ENCODE measurements at places on chromosomes 4 and X.
A peak's percentile ranks its signal among the peaks of the same experiment; 100 is the strongest.

GRCh38 chr4:5238173-5238572 is 186.9 kb downstream of the STK32B start:
- no peak overlapping the region for H3K27ac ChIP-seq
- H3K27me3 ChIP-seq = no peaks in the 10 kb centered on the region
- no peak overlapping the region for H3K4me3 ChIP-seq
- no peaks in the 10 kb centered on the region for H3K36me3 ChIP-seq
- no peak for DNase-seq
- H3K4me1 ChIP-seq = no peaks in the 10 kb centered on the region

- no peak for DNase-seq
- peaks cover 69% of the 10 kb centered on the region for H3K36me3 ChIP-seq
- peaks cover 10% of the 10 kb centered on the region for H3K4me1 ChIP-seq
- no peaks in the 10 kb centered on the region for H3K27me3 ChIP-seq
- no peak overlapping the region for H3K4me3 ChIP-seq
Measured at GRCh38 chr4:6580353-6580752, 5.4 kb downstream of the MAN2B2 start.

- no peak overlapping the region for H3K4me3 ChIP-seq
- DNase-seq = no peak
- H3K36me3 ChIP-seq = no peaks in the 10 kb centered on the region
- H3K27me3 ChIP-seq = peaks cover 2% of the 10 kb centered on the region
- H3K27ac ChIP-seq = no peak overlapping the region
Measured at GRCh38 chr4:11710453-11711093, 281.9 kb upstream of the HS3ST1 start.

DNA sequence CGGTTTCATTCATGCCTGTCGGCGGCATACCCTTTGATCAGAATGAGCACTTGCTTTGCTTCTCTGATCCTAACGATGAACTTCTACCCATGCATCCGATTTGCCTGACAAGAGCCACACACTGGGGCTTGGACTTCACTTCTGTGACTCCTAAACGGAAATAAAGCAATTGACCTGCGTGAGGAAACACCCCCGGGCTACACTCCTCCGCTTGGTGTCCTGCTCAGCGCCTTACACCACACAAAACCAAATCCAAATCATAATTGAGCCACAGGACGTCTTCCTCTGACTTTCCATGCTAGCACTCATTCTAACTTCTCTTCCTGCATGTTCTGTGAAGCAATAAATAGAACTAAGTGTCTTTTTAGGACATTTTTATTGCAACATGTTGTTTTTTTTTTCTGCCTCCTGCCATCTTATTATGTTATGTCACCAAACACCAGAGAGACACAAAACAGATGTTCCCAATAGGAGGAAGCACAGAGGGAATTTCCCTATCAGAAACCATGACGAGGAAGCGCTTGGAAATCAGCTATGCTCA is 110.8 kb upstream of the FAM9B start:
- no peaks in the 10 kb centered on the region for H3K4me1 ChIP-seq
- DNase-seq = no peak
- no peak overlapping the region for H3K4me3 ChIP-seq
- H3K27me3 ChIP-seq = peaks cover 2% of the 10 kb centered on the region
- no peak overlapping the region for H3K27ac ChIP-seq

DNA sequence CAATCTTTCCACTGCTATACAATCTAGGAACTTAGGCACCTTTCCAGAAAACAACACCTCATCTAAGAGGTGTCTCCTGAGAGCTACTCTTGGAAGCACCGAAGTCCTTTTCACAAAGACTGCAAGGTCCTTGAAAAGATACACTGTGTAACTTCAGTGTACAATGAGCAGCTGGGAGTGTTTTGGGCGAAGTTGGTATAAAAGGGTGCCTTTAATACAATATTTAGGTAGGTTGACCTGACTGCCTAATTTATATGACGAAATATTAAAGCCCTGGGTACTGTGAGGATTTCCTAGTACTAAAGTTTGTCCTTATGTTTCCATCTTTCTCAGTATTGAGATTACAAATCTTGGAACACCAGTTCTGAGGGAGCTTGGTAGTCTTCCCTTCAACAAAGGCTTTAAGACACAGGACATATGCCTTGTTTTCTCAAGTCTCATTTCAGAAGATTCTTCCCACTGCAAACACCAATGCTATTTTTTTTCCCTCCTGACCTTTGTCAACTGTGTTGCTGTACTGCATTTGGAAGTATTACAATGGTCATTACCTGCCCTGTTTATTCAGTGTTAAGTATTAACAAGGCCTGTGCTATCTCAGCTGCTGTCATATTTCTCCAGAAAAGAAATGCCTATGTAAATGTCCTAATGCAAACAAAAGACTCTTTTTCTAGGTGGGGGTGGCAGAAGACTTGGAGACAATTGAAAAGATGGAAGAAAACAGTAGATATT is 134.2 kb downstream of the MAML3 start:
- no peaks in the 10 kb centered on the region for H3K36me3 ChIP-seq
- peaks cover 5% of the 10 kb centered on the region for H3K4me1 ChIP-seq
- no peak overlapping the region for H3K27ac ChIP-seq
- H3K27me3 ChIP-seq = no peaks in the 10 kb centered on the region
- no peak overlapping the region for H3K4me3 ChIP-seq
- peak; percentile 6 for DNase-seq

- H3K4me3 ChIP-seq = no peak overlapping the region
- peaks cover 6% of the 10 kb centered on the region for H3K4me1 ChIP-seq
- no peak for DNase-seq
- H3K36me3 ChIP-seq = no peaks in the 10 kb centered on the region
Measured at GRCh38 chr4:6204098-6204497, 3.7 kb upstream of the JAKMIP1 start.

DNA sequence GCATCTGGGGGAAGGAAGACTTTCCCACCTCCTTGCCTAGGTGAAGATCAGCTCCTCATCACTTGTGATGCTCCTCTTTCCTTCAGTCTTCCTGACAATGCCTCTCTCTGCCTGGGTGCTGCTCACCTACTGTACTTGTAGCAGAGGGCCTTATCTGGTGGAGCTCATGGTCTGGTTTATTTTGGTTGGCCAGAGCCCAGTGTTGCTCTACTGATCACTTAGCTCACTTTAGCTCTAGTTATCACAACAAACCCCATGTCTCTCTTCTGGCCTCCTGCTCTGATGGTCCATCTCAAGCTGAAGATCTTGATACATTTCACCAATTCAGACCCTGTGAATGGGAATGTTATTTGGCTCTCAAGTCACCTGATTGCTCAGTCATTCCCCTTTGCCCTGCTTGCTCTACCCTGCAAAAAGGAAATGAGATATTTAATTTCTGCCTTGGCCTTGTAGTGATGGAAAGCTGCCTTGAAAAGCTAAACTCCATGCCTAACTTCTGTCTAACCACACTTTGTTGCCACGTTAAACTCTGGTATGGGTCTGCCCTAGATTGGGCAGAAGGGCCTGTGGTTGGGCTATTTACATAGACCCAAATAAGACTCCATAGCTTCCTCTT is 30.3 kb upstream of the ADH1C start:
- H3K4me1 ChIP-seq = no peaks in the 10 kb centered on the region
- no peak overlapping the region for H3K27ac ChIP-seq
- no peaks in the 10 kb centered on the region for H3K27me3 ChIP-seq
- DNase-seq = no peak
- no peaks in the 10 kb centered on the region for H3K36me3 ChIP-seq
- H3K4me3 ChIP-seq = no peak overlapping the region

DNA sequence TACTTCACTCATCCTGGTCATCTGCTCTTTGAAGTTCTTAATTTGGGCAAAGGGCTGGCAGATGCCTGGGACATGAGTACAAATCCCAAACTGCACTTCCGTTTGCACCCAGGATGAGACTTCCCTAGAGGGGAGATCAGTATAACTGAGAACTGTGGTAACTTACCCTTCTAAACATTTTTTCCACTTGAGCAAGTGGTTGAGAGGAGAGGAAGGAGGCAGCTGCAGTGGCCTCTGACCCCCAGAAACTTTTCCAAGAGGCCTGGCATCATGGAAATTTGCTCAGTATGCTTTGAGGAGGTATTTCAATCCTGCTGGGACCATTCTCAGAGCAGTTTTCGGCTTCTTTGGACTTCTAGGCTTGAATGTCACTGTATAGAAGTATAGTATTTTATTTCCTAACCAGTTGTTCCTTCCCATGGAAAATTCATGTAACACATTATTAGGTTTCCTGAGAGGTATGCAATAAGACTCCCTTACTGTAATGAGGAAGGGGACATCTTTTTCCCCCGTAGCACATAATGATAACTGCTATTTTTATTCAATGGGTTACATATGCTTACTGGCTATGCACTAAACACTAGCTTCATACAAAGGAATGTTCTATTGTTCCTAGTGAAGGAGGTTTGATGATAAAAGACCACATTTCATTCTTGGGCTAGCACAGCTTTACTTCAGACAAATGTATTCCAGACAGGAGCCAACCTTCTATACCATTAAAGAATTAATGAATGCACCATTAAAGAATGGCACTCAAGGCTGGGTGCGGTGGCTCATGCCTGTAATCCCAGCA is 129.3 kb downstream of the SHROOM3 start:
- no peak overlapping the region for H3K27ac ChIP-seq
- no peaks in the 10 kb centered on the region for H3K4me1 ChIP-seq
- H3K36me3 ChIP-seq = no peaks in the 10 kb centered on the region

DNA sequence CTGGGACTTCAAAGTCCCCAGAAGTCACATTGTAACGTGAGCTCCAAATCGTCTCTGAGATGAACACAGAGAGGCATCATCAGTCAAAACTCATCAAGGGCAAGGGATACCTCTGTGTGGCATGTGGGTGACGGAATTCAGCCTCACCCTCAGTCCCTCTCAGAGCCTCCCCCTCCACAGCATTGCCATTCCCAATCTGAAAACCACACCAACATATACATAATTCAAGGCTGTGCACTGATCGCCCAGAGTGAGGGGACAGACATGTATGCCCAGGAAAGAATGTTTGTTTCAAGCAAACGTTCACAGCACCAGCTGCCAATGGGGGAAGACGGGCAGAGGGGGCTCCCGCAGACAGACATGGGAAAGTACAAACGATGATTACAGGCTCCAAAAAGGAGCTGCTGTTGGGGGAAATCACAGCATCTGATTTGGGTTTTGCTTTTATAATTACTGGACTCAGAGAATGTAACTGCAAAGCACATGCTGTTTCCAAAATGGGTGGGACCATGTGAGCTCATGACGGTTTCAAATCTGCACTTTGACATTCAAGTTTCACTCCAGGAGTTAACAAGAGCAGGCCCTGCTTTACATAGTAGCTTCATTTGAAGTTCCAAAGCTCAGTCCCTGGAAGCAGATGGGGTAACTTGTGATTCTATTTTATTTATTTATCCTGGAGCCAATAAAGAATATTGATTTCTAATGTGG is 88.3 kb downstream of the CLCN4 start:
- H3K4me1 ChIP-seq = no peaks in the 10 kb centered on the region
- no peaks in the 10 kb centered on the region for H3K27me3 ChIP-seq
- H3K36me3 ChIP-seq = no peaks in the 10 kb centered on the region
- no peak overlapping the region for H3K4me3 ChIP-seq
- H3K27ac ChIP-seq = no peak overlapping the region

- H3K36me3 ChIP-seq = no peaks in the 10 kb centered on the region
- peak overlapping the region; percentile 97 for H3K4me3 ChIP-seq
- peak overlapping the region; percentile 3 for H3K27ac ChIP-seq
- DNase-seq = peak; percentile 10
- H3K27me3 ChIP-seq = no peaks in the 10 kb centered on the region
Measured at GRCh38 chrX:153968255-153968654, 3.4 kb downstream of the HCFC1 start.

DNA sequence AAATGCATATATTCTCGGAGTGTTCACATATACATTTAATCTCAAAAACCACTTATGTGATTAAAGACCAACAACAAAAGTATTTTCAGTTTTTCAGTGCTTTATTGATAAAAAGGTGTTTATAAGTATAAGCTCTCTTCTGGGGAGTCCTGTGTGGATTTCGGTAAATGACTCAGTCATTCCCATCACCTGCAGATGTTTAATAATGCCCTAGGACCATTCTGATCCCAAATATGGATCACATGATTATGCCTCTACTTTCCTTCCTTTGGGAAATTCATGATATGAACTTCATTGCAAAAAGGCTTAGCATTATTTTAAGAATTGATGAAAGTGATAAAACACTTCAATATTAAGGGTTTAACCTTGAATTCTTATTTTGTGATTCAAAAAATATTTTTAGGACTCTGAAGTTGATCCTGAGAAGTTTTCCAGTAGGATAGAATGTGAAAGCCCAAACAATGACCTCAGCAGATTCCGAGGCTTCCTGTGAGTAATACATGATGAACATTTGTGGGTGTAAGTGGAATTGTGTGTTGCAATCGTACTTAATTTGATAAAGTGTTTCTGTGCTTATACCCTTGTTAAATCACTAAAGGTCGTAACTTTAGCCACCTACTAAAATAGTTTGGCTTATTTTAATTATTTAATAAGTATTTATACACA is 40.2 kb downstream of the ATP10D start:
- DNase-seq = no peak
- peaks cover 4% of the 10 kb centered on the region for H3K4me1 ChIP-seq
- no peak overlapping the region for H3K4me3 ChIP-seq
- H3K27me3 ChIP-seq = no peaks in the 10 kb centered on the region
- H3K36me3 ChIP-seq = peaks cover 43% of the 10 kb centered on the region
- H3K27ac ChIP-seq = no peak overlapping the region

DNA sequence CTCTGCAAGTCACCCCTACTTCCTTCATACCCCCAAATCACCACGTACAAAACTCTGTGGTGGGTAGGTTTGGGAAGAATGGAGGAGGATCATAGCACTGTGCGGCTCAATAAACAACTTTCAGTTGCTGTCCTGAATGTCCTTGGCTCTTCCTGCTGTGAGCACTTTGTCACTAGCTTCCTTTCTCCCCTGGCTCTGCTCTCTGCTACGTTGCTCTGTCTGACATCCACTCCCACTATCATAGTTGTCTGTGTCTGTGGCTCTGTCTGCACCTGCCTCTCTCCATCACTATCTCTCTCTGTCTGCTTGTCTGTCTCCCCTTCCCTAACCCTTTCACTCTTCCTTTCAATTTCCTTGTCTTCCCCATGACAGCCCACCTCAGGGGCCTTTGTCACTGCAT is 21.2 kb upstream of the SMPX start:
- DNase-seq = no peak
- H3K36me3 ChIP-seq = no peaks in the 10 kb centered on the region
- H3K27ac ChIP-seq = no peak overlapping the region
- H3K4me1 ChIP-seq = no peaks in the 10 kb centered on the region

GRCh38 chrX:41406201-41406600 is 40.9 kb upstream of the NYX start:
- no peaks in the 10 kb centered on the region for H3K27me3 ChIP-seq
- no peaks in the 10 kb centered on the region for H3K36me3 ChIP-seq
- H3K27ac ChIP-seq = no peak overlapping the region
- no peaks in the 10 kb centered on the region for H3K4me1 ChIP-seq
- no peak overlapping the region for H3K4me3 ChIP-seq

DNA sequence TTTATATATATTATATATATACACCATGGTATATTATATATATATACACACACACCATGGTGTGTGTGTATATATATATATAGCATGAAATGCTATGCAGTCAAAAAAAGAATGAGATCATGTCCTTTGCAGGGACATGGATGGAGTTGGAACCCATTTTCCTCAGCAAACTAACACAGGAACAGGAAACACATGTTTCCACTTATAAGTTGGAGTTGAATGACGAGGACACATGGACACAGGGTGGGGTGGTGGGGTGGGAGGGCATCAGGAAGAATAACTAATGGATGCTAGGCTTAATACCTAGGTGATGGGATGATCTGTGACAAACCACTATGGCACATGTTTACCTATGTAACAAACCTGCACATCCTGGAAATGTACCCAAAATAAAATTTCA is 293.6 kb upstream of the NDST3 start:
- no peak overlapping the region for H3K27ac ChIP-seq
- H3K36me3 ChIP-seq = no peaks in the 10 kb centered on the region
- H3K4me3 ChIP-seq = no peak overlapping the region
- DNase-seq = no peak
- H3K27me3 ChIP-seq = no peaks in the 10 kb centered on the region
